ENCODE measurements at places on chromosomes 1 and 21.

- DNase-seq: no peak
Measured at GRCh38 chr1:198610362-198610761, 28.5 kb upstream of the PTPRC start.

DNA sequence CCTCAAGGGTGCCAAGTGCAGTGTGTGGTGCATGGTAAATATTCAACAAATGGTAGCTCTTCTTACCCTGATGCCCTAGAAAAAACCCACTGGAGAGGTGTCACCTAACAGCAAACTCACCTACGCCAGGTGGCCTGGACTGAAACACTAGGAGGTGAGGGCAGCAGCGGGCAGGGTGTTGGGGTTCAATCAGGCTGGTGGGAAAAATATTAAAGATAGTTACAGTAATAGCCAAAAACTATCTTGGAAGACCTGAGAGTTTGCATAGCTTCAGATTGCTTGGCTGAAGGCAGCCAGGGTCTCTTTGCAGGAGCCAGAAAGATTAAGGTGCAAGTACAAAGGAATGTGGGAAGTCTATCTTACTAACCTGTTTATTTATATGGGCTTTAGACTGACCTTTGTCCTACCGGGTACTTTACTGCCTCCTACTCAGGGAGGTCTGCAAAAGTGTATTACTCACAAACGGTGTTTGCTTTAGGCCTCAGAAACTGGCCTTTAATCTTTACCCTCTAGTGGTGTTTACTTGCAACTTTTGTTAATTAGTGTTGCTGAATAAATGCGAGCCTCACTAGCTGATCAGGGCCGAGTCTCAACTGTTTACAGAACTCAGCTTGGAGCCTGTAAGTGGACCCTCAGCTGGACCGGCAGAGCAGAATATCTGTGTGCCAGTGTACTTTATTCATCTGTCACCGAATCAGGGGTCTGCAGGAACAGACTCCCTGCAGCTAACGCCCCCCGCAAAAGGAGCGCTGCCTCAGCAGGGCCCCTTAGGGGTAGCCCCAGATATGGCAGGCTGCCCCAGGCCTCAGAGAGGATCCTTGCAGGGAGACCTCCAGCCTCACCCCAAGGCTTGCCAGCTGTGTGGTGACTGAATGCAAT, 63.9 kb downstream of the SYF2 start:
- DNase-seq: no peak

DNA sequence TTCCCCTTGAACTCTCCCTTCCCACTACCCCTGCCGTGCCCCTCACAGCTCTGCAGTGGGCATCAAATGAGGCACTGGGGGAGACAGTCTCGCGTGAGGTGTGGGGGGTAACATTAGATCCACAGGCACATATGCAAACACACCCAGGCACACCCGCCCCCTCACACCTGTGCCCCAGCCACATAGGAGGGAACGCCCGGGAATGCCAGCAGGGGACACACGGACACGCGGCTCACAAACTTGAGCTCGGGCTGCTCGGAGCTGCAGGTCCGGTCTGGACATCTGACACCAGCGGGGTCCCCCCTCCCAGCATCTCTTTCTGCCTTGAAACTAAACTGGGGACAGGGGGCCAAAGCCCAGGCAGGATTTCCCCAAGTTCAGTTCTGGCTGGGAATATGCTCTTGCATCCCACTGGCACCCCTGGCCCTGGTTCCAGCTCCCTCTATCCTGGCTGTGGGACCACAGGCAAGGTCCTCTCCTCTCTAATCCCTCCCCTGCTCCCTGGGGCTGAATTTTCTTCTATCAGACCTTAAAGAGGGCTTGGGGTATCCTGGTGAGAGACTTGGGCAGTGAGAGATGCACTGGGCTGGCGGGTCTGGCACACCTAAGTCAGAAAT, 30.6 kb downstream of the CDCP2 start:
- no peak for DNase-seq

DNA sequence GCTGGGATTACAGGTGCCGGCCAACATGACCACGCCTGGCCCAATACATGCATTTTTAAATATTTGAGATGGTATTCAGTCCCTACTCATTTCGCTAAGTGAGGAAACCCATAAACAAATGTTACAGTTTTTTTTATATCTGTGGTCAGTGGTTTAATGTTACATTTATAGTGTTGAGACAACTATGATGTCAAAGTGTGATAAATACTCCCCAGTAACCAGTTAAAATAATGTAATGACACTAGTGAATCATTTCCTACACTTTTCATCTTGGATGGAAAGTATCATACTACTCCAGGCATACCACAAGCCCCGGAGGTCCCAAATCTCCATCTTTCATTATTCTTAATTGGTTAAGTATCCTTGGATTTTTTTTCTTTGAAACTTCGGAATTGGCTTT, 87.5 kb upstream of the KIF26B start:
- DNase-seq: no peak

DNA sequence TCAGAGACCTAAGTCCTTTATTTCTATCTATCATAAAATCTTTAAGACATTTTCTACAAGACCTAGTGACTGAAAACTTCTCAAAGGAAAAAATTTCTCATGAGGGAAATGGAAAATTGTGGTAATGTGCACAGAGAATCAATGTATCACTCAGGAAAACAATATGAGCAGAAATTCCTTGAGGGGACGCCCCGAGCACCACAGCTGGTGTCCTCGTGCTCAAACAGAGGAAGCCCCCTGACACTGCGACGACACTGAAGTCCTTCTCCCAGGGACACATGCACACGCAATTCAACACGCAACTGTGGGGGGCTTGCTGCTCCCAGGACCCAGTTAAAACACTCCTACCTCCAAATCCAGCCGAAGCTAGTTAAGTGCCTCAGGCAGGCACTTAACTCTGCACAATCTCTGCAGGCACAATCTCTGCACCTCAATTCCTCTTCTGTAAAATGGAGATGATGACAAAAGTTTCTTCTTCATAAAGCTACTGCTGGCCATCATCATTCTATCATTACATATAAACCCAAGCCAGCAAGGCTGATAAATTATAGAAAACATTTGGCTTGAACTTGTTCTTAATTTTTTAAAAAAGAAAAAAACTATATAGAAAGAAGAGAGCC, 16.0 kb downstream of the ZBTB17 start:
- DNase-seq: no peak

DNA sequence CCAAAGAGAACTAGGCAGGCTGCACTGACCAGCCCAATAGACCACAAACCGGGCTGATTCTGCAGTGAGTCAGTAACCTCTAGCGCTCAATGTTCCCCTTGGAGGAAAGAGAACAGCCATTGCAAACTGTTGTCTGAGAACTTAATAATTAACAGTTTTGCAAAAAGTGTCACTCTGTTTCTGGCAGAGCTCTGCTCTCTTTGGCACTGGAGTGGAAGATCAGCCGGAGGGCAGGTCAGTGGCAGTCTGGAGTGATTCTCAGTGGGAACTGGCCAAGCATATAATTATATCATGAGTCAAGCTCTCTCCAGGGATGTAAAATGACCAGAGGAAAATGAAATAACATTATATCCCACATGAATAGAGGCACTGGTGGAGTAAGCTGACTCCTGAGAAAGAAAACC, 238.3 kb downstream of the HLX start:
- DNase-seq: no peak

DNA sequence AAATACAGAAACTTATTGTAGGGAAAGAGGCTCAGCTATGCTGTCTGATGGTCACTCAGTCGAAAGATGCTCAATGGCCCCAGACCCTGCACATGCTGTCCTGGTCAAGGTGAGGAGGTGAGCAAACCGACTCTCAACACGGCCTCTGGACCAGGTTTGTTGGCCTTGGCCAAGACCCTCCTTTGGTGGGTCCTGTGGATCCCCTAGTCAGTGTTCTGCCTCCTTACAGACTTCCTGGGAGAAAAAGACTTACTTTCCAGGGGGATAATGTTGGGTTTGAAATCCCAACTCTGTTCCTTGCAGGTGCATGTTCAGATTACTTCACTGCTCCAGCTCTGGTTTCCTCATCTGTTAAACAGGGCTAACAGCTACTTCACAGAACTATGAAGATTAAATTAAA, 53.8 kb downstream of the FAM78B start:
- no peak for DNase-seq

DNA sequence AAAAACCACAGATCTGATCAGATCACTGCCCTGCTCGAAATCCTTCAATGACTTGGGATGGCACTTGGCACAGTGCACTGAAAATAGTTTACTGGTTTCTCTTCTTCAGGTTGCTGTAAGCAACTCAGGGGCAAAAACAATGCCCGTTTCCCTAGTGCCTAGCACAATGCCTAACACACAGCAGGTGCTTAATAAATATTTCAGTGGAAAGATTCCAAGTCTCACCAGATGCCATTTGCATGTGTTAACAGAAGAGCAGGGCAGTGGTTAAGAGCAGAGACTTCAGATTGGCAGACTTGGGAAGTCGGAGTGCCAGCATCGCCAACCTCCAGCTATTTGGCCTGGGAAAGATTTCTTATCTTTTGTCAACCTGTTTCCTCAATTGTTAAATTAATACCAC, 10.9 kb upstream of the METTL25B start:
- no peak for DNase-seq

GRCh38 chr1:58340185-58340584, 206.3 kb downstream of the OMA1 start:
- no peak for DNase-seq

GRCh38 chr1:193747579-193747978, 561.2 kb upstream of the B3GALT2 start:
- DNase-seq: no peak

DNA sequence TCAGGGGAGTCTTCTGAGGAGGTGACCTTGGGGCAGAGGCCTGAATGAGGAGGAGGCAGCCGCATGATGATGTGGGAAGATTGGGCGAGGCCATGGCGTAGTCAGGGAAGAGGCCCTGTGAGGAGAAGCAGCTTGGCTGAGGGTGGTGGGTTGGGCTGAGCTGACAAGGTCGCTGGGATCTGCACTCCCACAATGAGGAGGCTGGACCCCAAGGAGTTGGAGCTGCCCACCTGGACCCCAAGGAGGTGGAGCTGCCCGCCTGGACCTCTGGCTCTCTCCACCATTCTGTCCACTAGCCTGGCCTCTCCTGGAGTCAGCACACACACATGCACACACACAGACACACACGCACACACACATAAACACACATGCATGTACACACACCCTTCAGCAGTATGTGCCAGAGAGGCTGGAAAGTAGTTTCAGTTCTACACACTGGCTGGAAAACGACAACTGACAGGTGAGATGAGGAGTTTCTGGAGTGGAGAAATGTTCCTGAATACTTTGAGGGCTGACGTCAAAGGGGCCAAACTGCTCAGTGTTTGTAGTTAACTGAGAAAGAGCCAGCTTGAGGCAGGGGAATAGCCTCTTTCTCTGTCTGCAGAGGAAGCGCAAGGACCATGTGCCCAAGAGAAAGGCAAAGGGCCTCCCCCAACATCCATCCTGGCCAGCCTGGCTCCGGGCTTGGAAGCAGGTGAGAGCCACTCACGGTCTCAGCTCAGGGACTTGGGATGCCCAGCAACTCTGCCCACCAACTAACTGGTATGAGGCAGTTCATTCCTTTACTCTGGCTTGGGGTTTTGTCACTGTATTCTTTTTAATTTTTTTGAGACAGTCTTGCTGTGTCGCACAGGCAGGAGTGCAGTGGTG, 7.1 kb downstream of the SMPDL3B start:
- DNase-seq: no peak

DNA sequence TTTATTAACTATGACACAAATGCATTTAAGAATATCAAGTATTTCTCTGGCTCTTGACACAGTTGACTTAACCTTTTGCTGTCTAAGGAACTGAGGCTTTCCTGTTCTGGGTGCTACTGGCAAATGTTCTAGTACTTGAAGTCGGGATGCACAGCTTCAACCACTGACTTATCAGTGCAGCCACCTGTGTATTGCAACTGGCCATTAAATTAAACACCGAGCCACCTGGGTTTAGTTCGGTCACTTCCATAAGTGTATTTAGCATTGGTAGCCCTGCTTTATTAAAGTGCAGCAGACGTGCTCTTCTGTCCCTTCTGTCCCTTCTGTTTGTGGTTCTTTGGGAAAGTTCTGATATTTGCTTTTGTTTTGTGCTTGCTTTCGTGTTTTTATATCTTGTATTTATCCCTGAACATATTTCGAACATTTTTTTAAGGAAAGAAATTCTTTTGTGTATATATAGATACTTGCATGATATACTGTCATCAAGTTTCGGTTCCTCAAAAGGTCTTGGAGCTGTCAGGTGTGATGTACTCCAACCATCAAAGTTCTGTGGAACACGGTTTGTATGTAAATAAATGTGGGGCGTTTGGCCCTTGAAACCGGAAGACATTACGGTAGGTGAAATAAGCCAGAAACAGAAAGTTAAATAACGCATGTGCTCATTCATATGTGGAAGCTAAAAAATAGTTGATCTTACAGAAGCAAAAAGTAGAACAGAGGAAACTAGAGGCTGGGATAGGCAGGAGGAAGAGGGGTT, 297.9 kb upstream of the GREM2 start:
- DNase-seq: no peak

DNA sequence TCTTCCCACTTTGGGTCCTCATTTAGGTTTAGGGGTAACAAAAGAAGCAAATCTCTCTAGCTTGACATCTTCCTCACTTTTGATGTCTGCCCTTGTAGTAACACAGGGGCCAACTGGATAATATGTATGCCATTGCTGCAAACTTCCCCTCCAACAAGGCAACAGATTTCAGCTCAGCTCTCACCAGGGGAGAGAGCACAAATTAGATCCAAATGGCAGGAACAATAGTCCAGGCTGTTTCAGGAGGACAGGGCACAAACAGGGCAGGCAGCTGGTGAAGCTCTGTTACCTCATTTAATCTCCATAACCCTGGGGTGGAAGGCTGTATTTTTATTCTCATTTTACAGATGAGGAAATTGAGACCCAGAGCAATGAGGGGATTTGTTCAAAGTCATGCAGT, 4.3 kb upstream of the PIK3R3 start:
- DNase-seq: no peak

DNA sequence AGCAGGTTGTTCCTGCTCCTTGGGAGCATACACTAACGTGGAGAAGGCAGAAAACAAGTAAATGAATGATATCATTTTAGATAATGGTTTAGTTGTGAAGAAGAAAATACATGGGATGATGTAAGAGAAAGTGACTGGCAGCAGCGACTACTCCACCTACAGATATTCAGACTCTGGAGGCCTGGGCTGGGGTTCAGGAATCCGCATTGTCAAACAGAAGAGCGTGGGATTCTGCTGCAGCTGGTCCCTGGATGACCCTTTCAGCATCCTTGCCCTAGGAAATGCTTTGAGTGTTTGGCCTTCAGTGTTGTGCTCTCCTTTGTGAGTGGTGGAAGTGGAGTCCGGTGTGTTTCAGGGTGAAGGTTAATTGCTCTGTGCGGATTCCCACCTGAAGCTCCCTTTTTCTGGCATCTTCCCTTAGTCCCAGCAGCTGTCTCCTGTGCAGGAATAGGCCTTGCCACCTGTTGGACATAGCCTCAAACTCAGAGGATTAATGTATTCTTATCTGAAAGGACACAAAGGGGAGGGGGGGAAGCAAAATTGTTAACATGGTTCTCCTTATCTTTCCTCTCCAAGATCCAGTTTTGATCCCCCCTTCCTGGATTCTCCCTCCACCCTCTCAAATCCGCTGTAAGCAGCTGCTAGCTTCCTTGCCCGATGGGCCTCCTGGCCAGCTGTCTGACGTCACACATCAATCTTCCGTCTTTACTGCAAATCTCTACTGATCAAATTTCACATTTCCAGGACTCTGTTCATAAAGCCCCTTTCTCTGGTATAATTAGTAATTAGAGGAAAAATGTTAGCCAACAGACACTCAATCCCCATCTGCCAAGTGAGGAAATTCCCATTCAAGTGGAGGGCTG, 68.3 kb upstream of the SPAG17 start:
- no peak for DNase-seq

Measured in activated T-cell treated with anti-CD3 and anti-CD28 coated beads, Interleukin-2, amount 50 U/mL, for 24 hours (primary cell).